Activated CD4-positive, alpha-beta T cell treated with anti-CD3 and anti-CD28 coated beads, Interleukin-2, amount 10 ng/mL, durations not matched to agents 7 days and 5 days (primary cell): ENCODE measurements at places on chromosomes 2 and 18. TPM values are rescaled to one million over a fixed set of nuclear protein-coding genes. Genes with fewer than 3 reads are reported as not detected.

Gene TWIST2
- total RNA-seq, result not detected

DNA sequence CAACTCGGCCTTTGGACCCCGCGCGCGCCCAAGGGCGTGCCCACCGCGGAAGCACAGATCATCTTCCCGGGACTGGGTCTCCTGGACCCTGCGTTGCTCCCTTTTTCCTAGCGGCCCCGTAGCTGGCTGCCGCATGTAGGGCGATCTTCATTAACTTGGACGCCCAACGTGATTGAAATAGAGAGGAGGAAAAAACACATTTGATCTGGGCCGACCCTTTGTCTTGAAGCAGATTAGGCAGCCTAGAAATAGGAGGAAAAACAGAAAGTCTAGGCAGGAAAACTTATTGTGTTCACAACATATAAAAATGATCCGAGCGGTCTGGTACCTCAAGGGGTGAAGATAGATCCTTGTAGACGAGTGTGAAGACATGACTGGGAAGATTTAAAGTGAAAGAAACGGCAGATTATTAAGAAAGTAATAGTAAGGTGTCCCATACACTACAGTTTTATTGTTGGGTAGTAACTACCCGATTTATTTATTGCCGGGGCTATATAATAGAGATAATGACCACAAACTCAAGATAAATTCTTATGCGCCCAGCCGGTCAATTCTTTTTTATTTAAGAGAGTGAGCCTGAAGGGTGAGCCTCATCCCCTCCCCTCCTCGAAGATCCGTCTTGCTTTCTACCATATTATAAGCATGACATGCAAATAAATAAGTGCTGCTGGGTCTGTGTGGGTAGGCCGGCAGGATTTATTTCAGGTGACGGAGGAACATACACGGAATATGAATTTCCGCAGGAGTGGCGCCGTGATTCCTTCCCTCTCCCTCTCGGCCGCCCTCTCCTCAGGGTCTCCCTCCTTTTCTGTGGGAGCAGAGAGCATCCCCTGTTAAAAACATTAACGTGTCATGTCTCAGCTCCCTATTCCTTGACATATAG is 147.4 kb downstream of the MEIS1 start:
- no peak overlapping the region for H3K27ac ChIP-seq
- peaks cover 37% of the 10 kb centered on the region for H3K27me3 ChIP-seq
- no peak for DNase-seq
- no peaks in the 10 kb centered on the region for H3K36me3 ChIP-seq
- H3K4me3 ChIP-seq, result no peak overlapping the region
- H3K4me1 ChIP-seq, result no peaks in the 10 kb centered on the region

GRCh38 chr2:66137606-66138130 is 297.3 kb upstream of the MEIS1 start:
- DNase-seq, result no peak
- no peak overlapping the region for H3K4me3 ChIP-seq
- no peak overlapping the region for H3K27ac ChIP-seq
- no peaks in the 10 kb centered on the region for H3K27me3 ChIP-seq
- H3K36me3 ChIP-seq, result no peaks in the 10 kb centered on the region

Gene UGT1A8
- total RNA-seq, result not detected

DNA sequence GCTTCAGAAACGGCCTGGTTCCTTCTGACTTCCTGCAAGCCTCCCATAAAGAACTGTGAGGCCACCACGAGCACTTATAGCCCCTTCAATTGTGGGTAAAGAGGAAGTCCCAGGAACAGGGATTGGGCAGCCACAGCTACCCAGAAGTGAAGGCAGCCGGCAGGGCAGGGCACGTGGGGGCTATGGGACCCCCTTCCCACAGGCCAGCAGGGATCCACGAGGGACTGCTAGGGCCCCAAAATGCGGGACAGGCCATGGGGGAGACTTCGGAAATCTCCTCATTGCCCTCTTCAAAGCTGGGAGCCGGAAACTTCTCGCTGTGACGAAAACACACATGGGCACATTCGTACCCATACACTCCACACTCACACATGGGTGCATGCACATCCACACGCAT is 196.1 kb upstream of the SALL3 start:
- no peaks in the 10 kb centered on the region for H3K36me3 ChIP-seq
- no peak for DNase-seq
- no peak overlapping the region for H3K27ac ChIP-seq
- H3K4me3 ChIP-seq, result no peak overlapping the region
- no peaks in the 10 kb centered on the region for H3K4me1 ChIP-seq
- H3K27me3 ChIP-seq, result no peaks in the 10 kb centered on the region

GRCh38 chr18:67980241-67980640 is 463.7 kb upstream of the DSEL start:
- no peak overlapping the region for H3K27ac ChIP-seq
- H3K27me3 ChIP-seq, result no peaks in the 10 kb centered on the region
- H3K4me1 ChIP-seq, result no peaks in the 10 kb centered on the region
- DNase-seq, result no peak

Gene DUSP2
- 11.9 TPM for total RNA-seq

Gene IL1A
- total RNA-seq, result 0.21 TPM

GRCh38 chr2:71332435-71332796 is 834 bp downstream of the ZNF638 start:
- H3K27ac ChIP-seq, result peak overlapping the region; percentile 100
- peaks cover 6% of the 10 kb centered on the region for H3K27me3 ChIP-seq
- DNase-seq, result no peak
- H3K36me3 ChIP-seq, result peaks cover 24% of the 10 kb centered on the region
- peaks cover 29% of the 10 kb centered on the region for H3K4me1 ChIP-seq

GRCh38 chr2:229301237-229301636 is 30.1 kb upstream of the PID1 start:
- H3K27ac ChIP-seq, result no peak overlapping the region
- DNase-seq, result no peak
- H3K36me3 ChIP-seq, result no peaks in the 10 kb centered on the region
- H3K4me3 ChIP-seq, result no peak overlapping the region
- H3K27me3 ChIP-seq, result no peaks in the 10 kb centered on the region
- H3K4me1 ChIP-seq, result no peaks in the 10 kb centered on the region

DNA sequence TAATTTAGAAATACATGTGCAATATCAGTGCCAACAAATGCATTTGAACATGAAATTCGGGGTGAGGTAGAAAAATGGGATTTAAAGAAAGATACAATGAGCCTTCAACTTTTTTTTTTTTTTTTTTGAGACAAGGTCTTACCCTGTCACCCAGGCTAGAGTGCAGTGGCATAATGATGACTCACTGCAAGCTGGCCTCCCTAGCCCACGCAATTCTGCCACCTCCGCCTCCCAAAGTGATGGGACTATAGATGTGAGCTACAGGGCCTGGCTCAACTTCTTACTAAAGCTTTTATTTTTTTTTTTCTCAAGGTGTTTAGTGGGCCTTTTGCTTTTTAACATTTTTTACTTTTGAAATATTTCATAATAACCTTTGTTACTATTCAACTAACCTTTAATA is 365.6 kb downstream of the LRRTM4 start:
- no peaks in the 10 kb centered on the region for H3K4me1 ChIP-seq
- H3K27ac ChIP-seq, result no peak overlapping the region
- H3K4me3 ChIP-seq, result no peak overlapping the region
- H3K27me3 ChIP-seq, result no peaks in the 10 kb centered on the region
- no peaks in the 10 kb centered on the region for H3K36me3 ChIP-seq

Gene FBXO48
- 2.8 TPM for total RNA-seq

GRCh38 chr2:120912101-120912985 is 176.7 kb downstream of the GLI2 start:
- DNase-seq, result no peak
- H3K4me1 ChIP-seq, result no peaks in the 10 kb centered on the region
- no peaks in the 10 kb centered on the region for H3K27me3 ChIP-seq
- H3K36me3 ChIP-seq, result no peaks in the 10 kb centered on the region
- H3K4me3 ChIP-seq, result no peak overlapping the region
- no peak overlapping the region for H3K27ac ChIP-seq

- H3K36me3 ChIP-seq, result no peaks in the 10 kb centered on the region
- DNase-seq, result no peak
- H3K27me3 ChIP-seq, result peaks cover 3% of the 10 kb centered on the region
- no peaks in the 10 kb centered on the region for H3K4me1 ChIP-seq
These were observed 19.9 kb downstream of the SNORC start for GRCh38 chr2:232889876-232890401.

GRCh38 chr2:224217233-224217961 is 178.3 kb upstream of the SERPINE2 start:
- no peak for DNase-seq
- H3K27ac ChIP-seq, result no peak overlapping the region
- peaks cover 4% of the 10 kb centered on the region for H3K27me3 ChIP-seq
- no peaks in the 10 kb centered on the region for H3K36me3 ChIP-seq
- H3K4me3 ChIP-seq, result no peak overlapping the region

DNA sequence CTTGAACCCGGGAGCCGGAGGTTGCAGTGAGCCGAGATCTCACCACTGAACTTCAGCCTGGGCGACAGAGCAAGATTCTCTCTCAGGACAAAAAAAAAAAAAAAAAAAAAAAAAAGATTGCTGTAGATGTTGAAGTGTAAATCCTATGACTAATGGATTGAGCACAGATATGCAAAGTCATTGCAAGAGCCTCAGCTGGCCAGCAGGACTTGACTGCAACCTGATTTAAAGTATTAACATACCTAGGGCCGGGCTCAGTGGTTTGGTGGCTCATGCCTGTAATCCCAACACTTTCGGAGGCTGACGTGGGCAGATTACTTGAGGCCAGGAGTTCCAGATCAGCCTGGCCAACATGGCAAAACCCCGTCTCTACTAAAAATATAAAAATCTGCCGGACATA is 103.4 kb upstream of the MSH2 start:
- H3K4me3 ChIP-seq, result no peak overlapping the region
- H3K36me3 ChIP-seq, result no peaks in the 10 kb centered on the region
- no peak for DNase-seq
- peaks cover 11% of the 10 kb centered on the region for H3K4me1 ChIP-seq
- peaks cover 35% of the 10 kb centered on the region for H3K27me3 ChIP-seq
- H3K27ac ChIP-seq, result no peak overlapping the region

DNA sequence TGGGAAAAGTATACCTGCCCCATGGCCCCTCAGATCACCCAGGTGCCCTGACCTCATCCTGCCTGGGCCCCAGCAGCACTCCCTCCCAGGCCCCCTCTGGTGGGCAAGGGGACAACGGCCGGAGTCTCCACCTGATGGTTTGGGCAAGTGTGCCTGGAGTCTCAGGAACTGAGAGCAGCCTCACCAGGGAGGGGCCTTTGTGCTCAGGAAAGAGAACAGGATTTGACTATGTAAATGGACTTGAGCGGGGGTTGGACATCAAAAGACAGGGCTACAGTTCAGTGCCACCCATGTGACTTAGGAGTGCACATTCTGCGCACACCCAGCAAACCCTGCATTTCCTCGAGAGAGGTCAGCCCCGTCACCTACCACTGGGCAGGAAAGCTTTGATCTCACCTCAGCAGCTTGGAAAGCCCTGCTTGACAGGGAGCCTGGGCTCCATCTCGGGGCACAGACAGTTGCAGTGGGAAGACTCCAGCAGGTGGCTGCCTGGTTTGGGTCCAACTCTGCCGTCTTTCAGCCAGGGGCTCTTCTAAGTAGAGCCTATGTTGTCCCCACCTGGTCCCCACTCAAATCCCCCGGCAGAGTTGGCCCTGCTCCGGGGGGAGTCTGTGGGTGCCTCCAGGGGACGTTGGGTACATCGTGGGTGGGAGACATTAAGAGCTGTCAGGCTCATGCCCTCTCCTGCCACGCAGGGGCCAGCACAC is 3.3 kb downstream of the INPP5D start:
- peak overlapping the region; percentile 96 for H3K4me3 ChIP-seq
- peak; percentile 26 for DNase-seq
- H3K27me3 ChIP-seq, result no peaks in the 10 kb centered on the region
- H3K27ac ChIP-seq, result peak overlapping the region; percentile 98
- H3K36me3 ChIP-seq, result peaks cover 65% of the 10 kb centered on the region

DNA sequence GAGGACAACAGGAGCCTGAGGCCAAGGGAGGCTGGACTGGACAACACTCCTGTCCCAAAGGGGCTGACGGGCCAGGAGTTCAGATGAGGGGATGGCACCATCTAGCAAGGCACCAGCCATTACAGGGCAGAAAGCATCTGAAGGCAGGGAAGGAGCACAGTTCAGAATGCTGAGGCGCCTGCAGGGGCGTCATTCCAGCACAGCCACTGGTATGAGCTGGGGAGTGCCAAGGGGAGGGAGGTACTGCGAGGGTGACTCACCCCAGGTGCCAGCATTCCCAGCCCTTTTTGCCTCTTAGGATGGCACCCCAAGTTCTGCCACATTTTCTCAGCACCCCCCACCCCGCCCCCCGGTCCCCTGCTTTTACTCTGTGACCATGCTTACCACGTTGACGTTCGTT is 129.8 kb upstream of the EPAS1 start:
- H3K4me1 ChIP-seq, result no peaks in the 10 kb centered on the region
- H3K27ac ChIP-seq, result no peak overlapping the region
- H3K27me3 ChIP-seq, result no peaks in the 10 kb centered on the region
- no peaks in the 10 kb centered on the region for H3K36me3 ChIP-seq

GRCh38 chr2:24638568-24638967 is 147.5 kb downstream of the NCOA1 start:
- peaks cover 2% of the 10 kb centered on the region for H3K36me3 ChIP-seq
- no peak for DNase-seq
- peaks cover 2% of the 10 kb centered on the region for H3K4me1 ChIP-seq
- H3K4me3 ChIP-seq, result no peak overlapping the region

DNA sequence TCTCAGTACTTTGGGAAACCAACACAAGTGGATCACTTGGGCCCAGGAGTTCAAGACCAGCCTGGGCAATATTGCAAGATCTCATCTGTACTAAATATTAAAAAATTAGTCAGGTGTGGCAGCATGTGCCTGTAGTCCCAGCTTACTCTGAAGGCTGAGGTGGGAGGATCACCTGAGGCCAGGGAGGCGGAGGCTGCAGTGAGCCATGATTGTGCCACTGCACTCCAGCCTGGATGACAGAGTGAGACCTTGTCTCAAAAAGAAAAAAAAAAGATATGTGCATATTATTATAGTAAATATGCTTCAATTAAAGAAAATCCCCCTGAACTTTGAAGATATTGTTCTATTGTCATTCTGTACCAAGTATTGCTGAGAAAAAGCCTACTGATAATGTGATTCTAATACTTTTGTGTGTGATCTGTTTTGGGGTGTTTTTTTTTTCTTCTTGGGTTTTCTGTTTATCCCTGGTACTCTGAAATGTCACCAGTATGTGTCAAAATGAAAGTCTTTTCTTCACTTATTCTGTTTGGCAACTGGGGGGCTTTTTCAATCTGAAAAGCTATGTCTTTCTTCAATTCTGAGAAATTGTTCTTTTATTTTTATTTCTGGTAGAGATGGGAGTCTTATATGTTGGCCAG is 13.2 kb downstream of the NEURL3 start:
- H3K4me1 ChIP-seq, result peaks cover 42% of the 10 kb centered on the region
- no peak overlapping the region for H3K4me3 ChIP-seq
- peaks cover 29% of the 10 kb centered on the region for H3K36me3 ChIP-seq
- DNase-seq, result no peak
- no peak overlapping the region for H3K27ac ChIP-seq

GRCh38 chr2:9543557-9543956 is 12.1 kb downstream of the ADAM17 start:
- H3K36me3 ChIP-seq, result peaks cover 24% of the 10 kb centered on the region
- DNase-seq, result peak; percentile 13
- no peaks in the 10 kb centered on the region for H3K27me3 ChIP-seq
- peak overlapping the region; percentile 42 for H3K27ac ChIP-seq
- H3K4me3 ChIP-seq, result no peak overlapping the region

Gene ELOA2
- not detected for total RNA-seq

Gene SERPINB13
- total RNA-seq, result not detected

Gene GRHL1
- total RNA-seq, result 0.27 TPM
